ENCODE measurements at places on chromosomes 11 and 22. TPM values are rescaled to one million over a fixed set of nuclear protein-coding genes. Genes with fewer than 3 reads are reported as not detected.

The EXPH5 gene
- 23.4 TPM for total RNA-seq

DNA sequence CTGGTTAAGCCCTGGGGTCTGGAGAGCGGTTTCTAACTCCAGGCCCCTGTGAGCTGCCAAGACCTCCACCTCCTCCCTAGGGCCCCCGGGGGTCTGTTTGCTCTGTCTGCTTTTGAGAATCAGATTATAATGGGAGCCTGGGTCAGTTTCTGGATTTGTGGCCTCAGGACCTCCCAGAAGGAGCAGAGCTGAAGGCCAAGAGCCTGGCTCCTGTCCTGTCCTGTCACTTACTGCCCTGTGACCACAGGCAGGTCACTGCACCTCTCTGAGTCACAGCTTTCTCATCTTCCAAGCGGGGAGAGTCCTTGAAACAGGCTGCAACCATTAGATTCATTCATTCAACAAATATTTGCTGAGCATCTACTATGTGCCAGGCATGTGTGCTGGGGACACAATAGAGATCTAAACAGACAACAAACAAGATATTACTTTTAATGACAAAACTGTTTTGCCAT, 87.3 kb upstream of the FGF3 start:
- no peaks in the 10 kb centered on the region for H3K27me3 ChIP-seq
- no peaks in the 10 kb centered on the region for H3K4me1 ChIP-seq
- DNase-seq, result no peak
- no peaks in the 10 kb centered on the region for H3K36me3 ChIP-seq
- H3K27ac ChIP-seq, result no peak overlapping the region

The HBG2 gene
- total RNA-seq, result not detected

DNA sequence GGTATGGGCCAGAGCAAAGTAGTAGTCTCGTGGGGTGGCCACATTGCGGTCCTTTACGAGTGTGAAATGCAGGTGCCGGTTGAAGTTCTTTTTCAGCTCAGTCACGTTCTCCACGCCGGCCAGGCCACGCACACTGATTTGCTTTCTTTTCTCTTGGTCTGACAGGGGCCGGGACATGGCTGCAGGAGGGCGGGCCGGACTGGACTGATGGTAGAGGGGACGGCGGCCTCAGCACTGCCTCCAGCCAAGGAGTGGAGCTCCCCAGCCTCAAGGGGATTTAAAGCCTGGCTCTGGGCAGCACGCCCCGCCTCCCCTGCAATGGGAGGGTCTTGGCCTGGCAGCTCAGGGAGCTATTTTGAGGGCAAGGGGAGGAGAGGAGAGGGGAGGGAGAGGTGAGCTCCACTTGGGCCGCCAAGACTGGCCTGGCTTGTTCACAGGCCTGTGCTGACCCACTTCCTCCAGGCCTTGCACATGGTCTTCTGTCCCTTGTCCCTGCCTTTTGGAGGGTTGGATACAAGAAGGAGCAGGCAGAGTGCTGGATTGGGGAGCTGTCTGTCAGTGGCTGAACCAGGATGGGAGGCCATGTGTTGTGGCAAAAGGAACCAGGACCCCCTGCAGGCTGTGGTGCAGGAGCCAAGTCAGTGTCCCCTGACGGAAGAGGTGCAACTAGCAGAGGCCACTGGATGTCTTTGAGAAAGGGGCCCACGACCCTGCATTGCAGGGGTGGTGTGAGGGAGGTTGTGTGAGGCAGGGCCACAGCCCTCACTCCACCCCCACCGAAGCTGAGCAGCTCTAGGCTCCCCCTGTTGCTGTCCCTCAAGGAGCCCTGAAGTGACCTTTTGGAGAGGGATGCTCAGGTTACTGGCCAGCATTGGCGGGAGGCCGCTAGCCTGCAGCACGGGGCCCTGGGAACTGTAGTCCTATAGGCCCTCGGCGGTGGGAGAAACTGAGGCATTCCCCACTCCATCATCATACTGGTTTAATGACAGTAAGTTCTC, at the start of gene PYGM:
PYGM (minus strand) TSS at position 253 of the 998 bp plus-strand sequence; CDS start at position 177, 76 bp downstream.
- peak within 1 kb of the TSS; percentile 44 for H3K4me3 ChIP-seq
- no peaks in the 10 kb centered on the region for H3K27me3 ChIP-seq
- no peak for DNase-seq
- H3K36me3 ChIP-seq, result peaks cover 21% of the 10 kb centered on the region
- H3K27ac ChIP-seq, result peak within 1 kb of the TSS; percentile 82

The OVCH2 gene
- total RNA-seq, result not detected

GRCh38 chr11:788009-788640, 1.8 kb downstream of the CEND1 start:
- DNase-seq, result no peak
- H3K4me3 ChIP-seq, result no peak overlapping the region
- peaks cover 4% of the 10 kb centered on the region for H3K36me3 ChIP-seq
- H3K27ac ChIP-seq, result no peak overlapping the region
- H3K4me1 ChIP-seq, result no peaks in the 10 kb centered on the region

The RIMBP3C gene
- total RNA-seq, result not detected

The SMTNL1 gene
- total RNA-seq, result not detected

DNA sequence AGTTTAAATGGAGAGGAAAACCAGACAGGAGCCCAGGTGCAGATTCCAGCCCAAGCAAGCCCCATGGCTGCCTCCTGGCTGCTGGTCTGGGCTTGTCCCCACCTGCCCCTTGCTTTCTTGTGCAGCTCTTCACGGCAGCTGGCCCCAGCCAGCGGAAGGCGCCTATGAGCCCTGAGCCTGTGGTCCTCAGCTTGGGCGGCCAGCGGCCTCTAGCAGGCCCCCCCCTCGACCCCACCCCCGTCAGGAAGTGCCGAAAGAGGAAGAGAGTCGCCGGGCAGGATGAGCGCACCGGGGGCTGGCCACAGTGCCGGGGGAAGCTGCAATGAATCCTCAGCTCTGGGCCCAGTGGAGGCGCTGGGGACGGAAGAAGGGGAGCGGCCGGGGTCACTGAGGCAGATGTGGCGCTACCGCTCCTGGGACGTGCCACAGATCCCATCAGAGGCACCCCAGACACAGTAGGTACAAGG, 2.1 kb upstream of the DGKZ start:
- DNase-seq, result no peak
- H3K4me3 ChIP-seq, result peak overlapping the region; percentile 25
- no peaks in the 10 kb centered on the region for H3K27me3 ChIP-seq
- H3K4me1 ChIP-seq, result peaks cover 72% of the 10 kb centered on the region
- no peaks in the 10 kb centered on the region for H3K36me3 ChIP-seq
- H3K27ac ChIP-seq, result peak overlapping the region; percentile 88

- H3K27ac ChIP-seq, result no peak overlapping the region
- no peaks in the 10 kb centered on the region for H3K36me3 ChIP-seq
- no peak overlapping the region for H3K4me3 ChIP-seq
- DNase-seq, result no peak
- no peaks in the 10 kb centered on the region for H3K4me1 ChIP-seq
- no peaks in the 10 kb centered on the region for H3K27me3 ChIP-seq
Measured at GRCh38 chr11:111395081-111395480, 16.0 kb upstream of the POU2AF1 start.

- H3K4me1 ChIP-seq, result peaks cover 7% of the 10 kb centered on the region
- no peak for DNase-seq
- H3K4me3 ChIP-seq, result no peak overlapping the region
- H3K36me3 ChIP-seq, result peaks cover 33% of the 10 kb centered on the region
- no peaks in the 10 kb centered on the region for H3K27me3 ChIP-seq
Measured at GRCh38 chr22:49803134-49803533, 24.5 kb downstream of the BRD1 start.

DNA sequence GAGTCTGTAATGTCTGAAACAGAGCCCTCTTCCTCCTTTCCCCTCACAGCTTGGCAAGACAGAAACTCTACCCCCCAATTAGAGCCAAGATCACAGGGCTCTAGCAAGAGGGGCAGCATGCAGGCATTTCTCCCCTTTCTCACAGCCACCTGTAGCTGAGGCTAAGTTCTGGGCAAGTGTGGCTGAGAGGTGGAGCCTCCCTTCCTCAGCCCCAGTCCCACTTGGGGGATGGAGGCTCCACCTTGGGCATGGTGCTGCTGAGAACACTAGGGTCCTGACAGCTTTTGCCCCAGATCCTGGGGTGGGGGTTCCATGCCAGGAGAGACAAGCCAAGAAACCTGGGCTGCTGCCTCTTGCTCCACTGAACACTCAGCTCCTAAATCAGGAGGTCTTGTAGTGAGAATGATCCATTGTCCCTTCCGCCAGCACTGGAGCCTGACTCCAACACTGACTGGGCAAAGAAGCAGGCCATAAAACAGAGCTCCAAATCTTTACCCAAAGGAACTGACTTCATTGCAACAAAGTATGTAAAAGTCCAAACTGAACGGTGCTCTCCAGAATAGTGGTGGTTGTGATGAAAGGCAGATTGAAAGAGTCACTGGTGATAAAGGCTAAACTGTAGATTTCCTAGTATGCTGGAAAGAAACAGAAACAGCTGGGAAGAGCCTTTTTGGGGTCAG, 25.6 kb downstream of the NARS2 start:
- no peak overlapping the region for H3K27ac ChIP-seq
- peaks cover 6% of the 10 kb centered on the region for H3K4me1 ChIP-seq

GRCh38 chr11:61011229-61011870, 39.9 kb downstream of the CD6 start:
- H3K4me1 ChIP-seq, result peaks cover 11% of the 10 kb centered on the region
- DNase-seq, result no peak
- H3K27me3 ChIP-seq, result peaks cover 44% of the 10 kb centered on the region
- H3K4me3 ChIP-seq, result no peak overlapping the region
- H3K36me3 ChIP-seq, result no peaks in the 10 kb centered on the region
- H3K27ac ChIP-seq, result no peak overlapping the region

DNA sequence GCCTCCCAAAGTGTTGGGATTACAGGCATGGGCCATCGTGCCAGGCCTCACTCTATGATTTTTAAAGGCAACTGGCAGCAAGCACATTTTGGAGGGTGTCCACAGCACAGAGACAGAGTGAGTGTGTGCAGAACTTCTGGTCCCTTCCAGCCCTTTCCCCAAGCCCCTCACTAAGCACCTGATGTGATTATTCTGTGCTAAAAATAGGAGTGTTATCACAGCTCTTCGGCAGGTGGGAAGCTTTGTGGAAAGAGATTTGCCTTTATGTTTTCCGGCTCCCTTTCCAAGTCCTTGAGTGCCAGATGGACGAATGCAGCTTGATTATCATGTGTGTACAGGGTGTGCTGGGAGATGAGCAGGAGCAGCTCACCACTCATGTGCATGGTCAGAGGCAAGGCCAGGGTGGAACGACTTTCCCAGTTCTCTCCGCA, 310.8 kb downstream of the DDX10 start:
- no peak overlapping the region for H3K27ac ChIP-seq
- no peak overlapping the region for H3K4me3 ChIP-seq
- no peak for DNase-seq
- no peaks in the 10 kb centered on the region for H3K4me1 ChIP-seq

GRCh38 chr11:60905551-60906113, 753 bp downstream of the PRPF19 start:
- peaks cover 12% of the 10 kb centered on the region for H3K4me1 ChIP-seq
- peaks cover 19% of the 10 kb centered on the region for H3K36me3 ChIP-seq
- H3K4me3 ChIP-seq, result peak overlapping the region; percentile 98
- peak overlapping the region; percentile 97 for H3K27ac ChIP-seq
- DNase-seq, result no peak

DNA sequence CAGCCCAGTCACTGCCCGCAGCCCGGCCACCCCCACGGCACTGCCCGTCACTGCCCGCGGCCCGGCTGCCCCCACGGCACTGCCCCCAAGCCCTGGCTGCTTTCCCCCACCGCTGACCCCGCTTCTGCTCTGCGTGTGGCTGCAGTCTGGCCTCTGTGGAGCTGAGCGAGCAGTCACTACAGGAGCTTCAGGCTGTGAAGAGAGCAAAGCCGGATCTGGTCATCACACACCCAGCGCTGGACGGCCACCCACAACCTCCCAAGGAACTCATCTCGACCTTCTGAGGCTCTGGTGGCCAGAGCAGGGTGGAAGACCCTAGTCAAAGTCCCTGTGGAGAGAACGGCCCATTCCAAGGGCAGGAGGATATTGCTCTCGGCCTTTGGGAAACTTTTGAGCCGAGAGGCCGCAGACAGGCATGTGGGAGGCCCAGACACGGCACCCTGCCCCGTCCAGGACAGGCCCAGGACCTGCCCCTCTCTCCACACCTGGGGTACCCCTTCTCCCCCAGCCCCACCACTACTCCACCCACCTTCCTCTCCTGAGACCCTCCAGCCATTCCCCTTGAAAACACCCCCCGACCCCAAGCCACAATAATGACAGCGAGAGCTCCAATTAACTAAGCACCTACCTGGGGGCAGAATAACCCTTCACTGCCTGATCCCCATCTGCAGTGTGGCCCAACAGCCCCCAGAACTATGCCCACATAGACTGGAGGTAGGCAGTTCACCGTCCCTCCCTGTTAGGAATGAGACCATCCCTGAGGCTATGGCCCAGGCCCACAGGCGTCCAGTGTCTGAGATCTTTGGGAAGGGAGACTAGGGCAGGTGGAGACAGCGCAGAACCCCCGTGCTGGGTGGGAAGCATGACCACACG, 3.7 kb upstream of the PGGHG start:
- peaks cover 26% of the 10 kb centered on the region for H3K4me1 ChIP-seq
- no peaks in the 10 kb centered on the region for H3K36me3 ChIP-seq
- H3K27ac ChIP-seq, result no peak overlapping the region

The SCN3B gene
- 0.83 TPM for total RNA-seq

The CSRP3 gene
- total RNA-seq, result not detected

DNA sequence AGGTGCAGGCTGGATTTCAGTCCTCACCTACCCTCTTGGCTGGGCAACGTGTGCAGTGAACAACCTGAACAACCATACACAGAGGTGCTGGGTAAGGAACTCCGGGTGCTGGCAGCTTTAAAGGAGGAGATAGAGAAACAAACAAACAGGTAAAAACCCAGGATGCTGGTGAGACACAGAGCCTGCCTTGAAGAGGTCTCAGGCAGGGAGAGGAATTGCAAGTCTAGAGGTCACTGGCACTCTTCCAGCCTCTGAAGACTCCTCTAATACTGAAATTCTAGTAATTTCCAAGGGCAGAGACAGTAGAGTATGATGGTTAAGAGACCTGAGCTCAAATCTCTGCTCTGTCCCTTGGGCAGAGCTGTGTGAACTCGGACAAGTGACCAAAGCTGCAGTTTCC, 192.5 kb downstream of the CEP164 start:
- no peak overlapping the region for H3K4me3 ChIP-seq
- no peak overlapping the region for H3K27ac ChIP-seq

- H3K4me3 ChIP-seq, result no peak overlapping the region
- DNase-seq, result no peak
- H3K4me1 ChIP-seq, result peaks cover 17% of the 10 kb centered on the region
- no peak overlapping the region for H3K27ac ChIP-seq
Measured at GRCh38 chr22:48489551-48490499, 1337.8 kb downstream of the BRD1 start.

DNA sequence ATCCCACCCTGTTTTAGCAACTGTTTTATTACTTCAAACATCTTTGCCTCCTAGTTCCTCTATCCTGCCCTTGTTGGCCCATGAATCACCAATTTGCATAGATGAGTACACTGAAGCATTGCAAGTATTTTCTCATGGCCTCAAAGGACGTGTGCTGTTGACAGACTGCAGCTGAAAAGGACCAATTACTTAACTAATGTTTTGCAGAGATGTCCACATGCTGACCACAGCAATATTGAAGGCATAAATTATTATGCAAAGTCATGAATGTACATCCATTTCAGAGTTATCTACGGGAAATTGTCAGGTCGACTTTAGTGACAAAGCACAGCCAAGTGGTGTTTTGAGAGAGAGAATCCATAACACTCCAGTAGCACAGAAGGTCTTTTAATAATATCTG, 64.8 kb downstream of the CADM1 start:
- no peak overlapping the region for H3K27ac ChIP-seq
- no peaks in the 10 kb centered on the region for H3K27me3 ChIP-seq
- DNase-seq, result no peak
- H3K36me3 ChIP-seq, result no peaks in the 10 kb centered on the region

The RFPL2 gene
- total RNA-seq, result not detected

All from esophagus squamous epithelium (tissue), 5 donors.